ENCODE measurements at places on chromosomes 6 and 20.

DNA sequence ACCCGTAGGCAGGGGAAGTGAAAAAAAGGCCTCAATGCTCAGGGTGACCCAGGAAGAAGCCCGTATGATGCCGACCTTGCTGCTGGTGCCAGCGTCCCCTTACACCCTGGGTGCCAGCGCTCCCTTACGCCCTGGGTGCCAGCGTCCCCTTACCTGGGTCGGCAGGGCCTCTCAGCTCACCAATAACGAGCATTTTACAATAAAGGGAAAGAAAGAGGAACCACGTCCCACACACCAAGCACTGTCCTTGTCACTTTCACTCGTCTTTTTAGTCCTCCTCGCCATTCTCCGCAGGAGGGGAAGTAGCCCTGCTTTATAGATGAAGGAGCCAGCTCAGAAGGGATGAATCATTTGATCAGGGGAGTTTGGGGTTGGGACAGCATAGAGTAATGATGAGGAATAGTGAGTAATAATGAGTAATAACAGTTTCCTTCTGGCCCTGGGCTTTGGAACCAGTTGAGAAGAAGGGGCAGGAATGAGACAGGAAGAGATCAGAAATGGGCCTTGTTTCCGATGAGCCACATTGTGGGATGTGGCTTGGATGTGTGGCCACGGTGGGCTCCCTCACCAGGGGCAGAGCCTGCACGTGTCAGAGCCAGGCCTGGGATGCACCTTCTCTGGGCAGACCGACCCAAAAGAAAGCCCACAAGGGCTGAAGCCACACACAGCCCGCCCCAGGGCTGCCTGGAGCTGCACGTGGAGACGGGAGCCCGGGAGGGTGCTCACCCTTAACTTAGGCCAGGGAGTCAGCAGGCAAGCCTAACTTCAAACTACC, 75.7 kb downstream of the SYNJ2 start:
- DNase-seq, result peak; percentile 14

GRCh38 chr6:100880149-100880852, 828 bp downstream of the ASCC3 start:
- no peak for DNase-seq

GRCh38 chr6:139851206-139851605, 476.8 kb upstream of the CITED2 start:
- DNase-seq, result no peak

DNA sequence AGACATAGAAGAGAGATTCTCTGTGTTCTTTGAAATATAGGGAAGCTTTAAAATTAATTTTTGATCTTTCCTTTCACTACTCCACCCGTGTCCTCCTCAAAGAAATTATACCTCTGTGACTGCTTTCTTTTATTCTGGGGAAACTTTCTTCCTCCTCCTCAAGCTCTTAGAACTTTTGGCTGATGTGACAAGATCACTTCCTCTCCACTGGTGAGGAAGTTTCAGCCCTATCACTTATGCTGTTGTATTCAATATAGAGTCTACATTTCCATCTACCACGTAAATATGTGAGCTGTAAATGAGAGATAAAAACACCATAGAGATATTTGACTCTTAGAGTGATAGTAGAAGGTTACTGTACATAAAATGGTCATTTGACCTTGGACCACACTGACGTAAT, 141.9 kb upstream of the SASH1 start:
- DNase-seq, result no peak

GRCh38 chr6:51855310-51856082, 231.9 kb downstream of the PKHD1 start:
- DNase-seq, result no peak

DNA sequence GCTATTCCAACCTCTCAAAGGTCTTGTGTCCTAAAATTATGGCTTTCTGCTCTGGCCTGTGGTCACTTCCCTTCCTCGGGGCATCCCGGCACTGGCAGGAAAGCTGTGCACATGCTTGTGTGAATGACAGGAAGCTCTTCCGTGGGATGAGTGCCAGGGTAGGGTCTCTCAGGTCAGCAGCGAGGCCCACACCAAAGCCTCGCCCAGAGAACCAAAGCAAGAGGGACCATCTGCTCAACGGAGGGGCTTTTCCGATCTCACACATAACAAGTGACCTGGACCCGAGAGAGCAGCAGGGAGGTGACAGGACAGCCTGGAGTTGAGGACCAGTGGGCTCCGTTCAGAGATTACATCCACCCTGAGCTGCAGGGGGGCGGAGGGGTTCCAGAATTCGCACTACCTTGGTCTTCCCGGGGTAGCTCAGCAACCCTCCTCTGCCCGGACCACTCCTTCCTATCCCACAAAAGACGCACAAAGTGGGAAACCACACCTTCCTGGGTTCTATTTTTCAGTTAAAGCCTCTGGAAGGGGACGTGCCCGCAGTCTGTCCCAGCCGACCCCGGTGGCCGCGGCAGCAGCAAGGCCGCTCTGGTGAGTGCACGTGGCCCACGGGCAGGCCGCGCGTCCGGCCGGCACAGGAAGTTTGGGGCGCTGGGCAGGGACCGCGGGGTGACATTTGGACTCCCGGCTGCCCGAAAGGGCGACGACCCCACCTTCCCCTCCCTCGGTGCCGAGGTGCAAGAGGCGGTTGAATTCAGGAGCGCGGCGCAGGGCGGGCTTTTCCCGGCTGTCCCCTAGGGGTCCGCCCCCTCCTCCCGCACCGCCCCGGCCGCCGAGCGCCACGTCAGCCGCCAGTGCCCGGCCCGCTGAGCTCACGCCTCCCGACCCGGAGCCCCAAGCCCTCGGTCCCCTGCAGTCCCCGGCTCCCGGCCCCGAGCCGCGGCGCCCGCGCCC, 988 bp downstream of the TXNDC5 start:
- peak; percentile 29 for DNase-seq

DNA sequence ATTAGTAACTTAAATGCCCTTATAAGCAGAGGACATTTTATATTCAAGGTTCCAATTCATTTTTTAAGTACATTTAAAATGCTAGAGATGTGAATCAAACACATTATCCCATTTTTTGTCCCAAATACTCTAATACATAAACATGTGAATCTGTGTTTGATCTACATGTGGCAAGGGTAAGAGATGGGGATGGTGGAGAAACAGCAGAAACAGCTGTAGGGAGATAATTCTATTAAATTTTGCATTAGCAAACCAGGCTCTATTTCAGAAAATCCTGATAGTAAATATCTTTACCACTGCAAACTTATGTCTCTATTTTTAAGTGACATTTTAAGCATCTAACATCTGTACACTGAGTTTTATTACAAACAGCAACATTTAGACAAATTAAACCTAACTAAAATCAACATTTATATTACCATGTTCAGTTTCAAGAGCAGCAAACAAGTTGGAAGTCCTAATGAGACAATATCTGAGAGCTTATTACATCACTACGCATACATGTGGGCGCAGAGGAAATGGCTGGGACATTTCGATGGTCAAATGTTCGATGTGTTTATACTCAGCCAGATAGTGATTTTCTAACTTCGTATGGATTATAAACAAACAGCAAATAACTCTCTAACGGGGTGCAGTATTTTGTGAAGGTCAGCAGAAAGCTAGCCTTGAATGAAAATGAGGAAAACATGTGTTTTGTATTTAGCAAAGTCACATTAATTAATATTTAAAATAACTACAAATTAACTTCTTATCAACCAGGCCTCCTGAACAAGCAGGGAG, 165.1 kb downstream of the GJA1 start:
- DNase-seq, result no peak

GRCh38 chr6:45801471-45802289, 214.0 kb downstream of the CLIC5 start:
- DNase-seq, result no peak

DNA sequence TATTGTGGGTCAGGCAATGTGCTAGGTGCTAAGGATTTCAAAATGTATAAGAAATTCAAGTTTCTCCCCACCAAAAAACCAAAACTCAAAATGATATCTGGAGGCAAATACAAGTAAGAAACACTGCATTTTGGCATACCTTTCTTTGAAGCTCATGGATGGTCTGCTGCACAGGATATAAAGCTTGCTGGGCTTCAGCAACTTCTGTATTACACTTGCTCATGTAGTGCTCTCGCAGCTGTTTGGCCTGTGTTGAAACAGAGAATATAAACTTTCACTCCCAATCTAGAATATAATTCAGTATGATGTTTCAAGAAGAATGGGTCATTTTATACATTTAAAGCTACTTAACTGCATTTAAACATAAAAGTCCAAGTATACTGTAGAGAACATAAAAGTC, 39.6 kb downstream of the SHPRH start:
- DNase-seq, result no peak

DNA sequence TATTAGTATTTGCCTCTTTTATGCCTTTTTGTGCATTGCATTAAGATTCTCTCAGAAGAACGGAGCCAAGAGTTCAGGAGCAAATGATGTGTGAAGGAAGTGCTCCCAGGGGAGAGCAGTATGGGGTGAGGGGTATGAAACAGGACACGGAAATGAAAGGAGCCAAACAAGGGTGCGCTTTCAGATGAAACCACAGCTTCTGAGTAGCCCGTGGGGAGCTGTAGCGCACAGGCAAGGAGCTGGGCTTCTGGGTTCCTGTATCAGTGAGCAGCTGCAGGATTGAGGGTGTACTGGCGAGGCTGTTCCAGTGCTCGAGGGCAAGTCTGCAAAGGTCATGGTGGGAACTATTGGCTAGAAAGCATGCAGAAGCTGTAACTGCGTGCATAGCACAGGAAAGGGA, 25.4 kb downstream of the ANKEF1 start:
- DNase-seq, result no peak

DNA sequence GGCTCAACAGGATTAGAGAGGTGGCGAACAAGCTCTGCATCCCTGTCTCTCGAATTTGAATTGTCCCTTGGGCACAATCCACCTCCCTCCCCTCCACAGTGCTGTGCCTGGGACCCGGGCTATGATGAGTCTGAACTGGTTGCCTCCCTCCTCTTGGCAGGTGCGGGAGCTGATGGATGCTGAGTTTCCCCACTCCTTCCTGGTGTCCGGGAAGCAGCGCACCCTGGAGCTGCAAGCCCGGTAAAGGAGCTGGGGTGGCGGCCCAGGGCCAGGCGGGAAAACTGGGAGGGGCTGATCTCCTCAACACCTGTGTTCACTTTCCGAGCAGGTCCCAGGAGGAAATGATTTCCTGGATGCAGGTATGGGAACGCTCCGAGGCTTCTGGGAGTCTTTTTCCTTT, 14.9 kb downstream of the FGD2 start:
- DNase-seq, result no peak

GRCh38 chr20:47500554-47500953, 1.1 kb upstream of the NCOA3 start:
- no peak for DNase-seq

DNA sequence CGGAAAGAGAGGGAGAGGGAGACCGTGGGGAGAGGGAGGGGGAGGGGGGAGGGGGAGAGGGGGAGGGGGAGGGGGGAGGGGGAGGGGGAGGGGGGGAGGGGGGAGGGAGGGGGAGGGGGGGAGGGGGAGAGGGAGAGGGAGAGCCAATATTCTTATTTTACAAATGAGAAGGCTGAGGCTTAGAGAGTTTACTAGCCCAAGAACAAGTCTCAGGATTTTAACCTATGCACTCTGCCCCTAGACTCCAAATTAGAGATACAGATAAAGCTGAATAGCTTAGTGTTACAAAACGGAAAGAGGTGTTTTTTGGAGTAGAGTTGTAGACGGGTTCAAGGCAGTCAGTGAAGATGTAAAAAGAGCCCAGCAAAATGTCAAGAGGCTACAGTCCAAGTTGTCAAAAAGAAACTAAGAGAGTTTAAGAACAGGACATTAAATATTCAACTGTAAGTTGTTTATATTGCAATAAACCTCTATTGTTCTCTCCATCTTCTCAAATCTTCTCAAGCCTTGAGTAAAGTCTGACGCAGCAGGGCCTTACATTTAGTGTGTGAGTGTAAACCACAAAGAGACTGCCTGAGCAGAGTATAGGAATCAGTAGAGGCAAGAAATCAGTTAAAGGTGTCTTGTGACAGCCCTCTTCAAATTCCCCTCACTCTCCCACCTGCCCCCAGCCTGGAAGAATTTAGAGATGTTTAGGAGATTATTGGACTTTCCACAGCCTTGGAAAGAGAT, 34.9 kb upstream of the AKIRIN2 start:
- no peak for DNase-seq
